Stimulated activated CD4-positive, alpha-beta T cell treated with anti-CD3 and anti-CD28 coated beads, Interleukin-12 subunit alpha, Interleukin-12 subunit beta, amount 100 ng/mL, for 48 hours (primary cell): ENCODE measurements at places on chromosomes 16 and 17.

GRCh38 chr17:16886655-16887322 lies 85.1 kb downstream of the TNFRSF13B start:
- DNase-seq, result no peak

- DNase-seq, result no peak
These were observed 25.3 kb downstream of the USP43 start for GRCh38 chr17:9670596-9670995.

DNA sequence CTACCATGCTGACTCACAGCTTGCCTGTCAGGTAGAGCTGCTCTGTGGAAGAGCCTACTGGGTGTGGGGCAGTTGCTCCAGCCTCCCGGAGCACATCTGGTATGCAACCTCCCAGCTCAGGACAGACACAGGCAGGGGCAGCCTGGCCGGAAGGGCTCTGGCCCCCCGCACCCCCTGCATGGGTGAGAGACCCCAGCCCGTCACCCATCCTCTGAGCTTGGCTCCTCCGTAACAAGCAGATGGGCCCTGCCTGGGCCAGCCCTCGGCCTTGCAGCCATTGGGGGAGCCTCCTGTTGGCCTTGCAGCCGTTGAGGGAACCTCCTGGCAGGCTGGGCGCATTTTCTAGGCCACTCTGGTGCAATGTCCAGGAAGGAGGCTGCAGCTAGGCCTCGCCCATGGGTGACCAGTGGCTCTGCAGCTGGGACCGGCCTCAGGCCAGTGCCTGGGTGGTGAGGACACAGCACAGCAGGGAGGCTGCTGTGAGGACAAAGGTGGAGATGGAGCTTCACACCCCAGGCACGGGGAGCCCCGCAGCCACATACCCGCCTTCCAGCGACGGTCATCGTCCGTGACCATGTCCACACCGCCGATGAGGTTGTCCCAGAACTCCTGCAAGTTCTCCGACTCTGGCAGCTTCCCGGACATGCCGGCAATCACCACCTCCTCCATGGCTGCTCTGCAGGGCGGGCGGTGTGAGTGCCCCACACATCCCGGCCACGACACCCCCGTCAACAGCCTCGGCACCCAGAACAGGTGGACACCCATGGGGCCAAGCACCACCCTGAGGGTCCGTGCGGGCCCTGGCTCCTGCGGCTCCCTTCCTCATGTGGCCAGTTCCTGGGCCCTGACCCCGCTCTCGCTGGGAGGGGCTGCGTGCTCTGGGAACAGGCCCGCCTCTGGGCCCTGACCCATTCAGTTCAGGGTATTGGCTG lies 2.0 kb downstream of the FASN start:
- no peak for DNase-seq

DNA sequence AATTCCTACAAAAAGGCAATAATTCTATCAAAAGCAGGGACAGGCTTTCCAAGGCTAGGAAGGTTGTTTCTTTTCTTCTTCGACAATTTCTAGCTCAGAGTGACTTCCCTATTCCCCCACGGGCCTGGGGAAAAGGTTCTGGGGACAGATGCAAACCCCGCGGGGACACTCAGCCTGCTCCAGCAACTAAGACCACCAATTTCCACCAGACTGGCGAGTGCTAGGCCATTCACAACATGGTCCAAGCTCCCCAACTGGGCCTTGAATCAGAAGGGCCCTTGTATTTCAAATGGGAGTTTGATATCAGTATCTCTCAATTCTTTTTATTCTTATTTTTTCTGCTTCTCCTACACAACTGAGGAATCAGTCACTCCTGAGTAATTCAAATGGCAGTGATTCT lies 86.7 kb downstream of the USP31 start:
- DNase-seq, result no peak

GRCh38 chr17:7667656-7668406 lies 17.1 kb downstream of the ATP1B2 start:
- DNase-seq, result no peak

- no peak for DNase-seq
These were observed 123.2 kb downstream of the PITPNC1 start for GRCh38 chr17:67500261-67500660.

DNA sequence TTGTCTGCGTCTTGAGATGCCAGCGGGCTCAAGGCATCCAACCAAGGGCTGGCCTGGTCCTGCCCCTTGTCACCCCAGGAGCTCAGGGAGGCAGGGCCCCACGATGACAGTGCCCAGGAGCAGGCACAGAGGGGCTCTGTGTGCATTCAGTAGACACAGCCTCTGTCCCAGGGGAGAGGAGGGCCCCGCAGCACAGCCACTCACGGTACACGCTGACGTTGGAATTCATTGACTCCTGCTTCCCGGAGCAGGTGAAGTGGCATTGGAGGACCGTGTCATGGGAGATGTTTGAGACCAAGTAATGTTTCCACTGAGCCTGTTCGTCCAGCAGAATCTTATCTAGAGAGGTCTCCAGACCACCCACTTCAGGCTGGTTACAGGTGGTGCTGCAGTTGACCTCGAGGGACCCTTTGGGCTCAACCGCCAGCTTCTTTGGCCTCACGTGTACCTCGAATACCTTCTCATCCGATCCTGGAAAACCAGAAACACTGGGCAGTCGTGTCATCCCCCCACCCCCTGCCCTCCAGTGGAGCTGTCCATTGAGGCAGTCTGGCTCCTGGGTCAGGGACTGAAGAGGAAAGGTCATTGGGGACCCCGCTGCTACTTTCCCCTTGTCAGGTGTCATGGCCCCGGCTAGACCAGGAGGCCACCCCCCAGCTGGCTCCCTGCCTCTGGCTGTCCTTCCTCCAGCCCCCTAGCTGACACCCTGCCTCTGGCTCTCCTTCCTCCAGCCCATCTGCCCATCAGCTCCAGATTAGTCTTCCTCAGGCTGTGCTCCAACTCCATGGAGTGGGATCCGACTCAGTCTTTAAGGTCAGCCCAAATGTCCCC lies 7.0 kb downstream of the PRR29 start:
- DNase-seq, result no peak

DNA sequence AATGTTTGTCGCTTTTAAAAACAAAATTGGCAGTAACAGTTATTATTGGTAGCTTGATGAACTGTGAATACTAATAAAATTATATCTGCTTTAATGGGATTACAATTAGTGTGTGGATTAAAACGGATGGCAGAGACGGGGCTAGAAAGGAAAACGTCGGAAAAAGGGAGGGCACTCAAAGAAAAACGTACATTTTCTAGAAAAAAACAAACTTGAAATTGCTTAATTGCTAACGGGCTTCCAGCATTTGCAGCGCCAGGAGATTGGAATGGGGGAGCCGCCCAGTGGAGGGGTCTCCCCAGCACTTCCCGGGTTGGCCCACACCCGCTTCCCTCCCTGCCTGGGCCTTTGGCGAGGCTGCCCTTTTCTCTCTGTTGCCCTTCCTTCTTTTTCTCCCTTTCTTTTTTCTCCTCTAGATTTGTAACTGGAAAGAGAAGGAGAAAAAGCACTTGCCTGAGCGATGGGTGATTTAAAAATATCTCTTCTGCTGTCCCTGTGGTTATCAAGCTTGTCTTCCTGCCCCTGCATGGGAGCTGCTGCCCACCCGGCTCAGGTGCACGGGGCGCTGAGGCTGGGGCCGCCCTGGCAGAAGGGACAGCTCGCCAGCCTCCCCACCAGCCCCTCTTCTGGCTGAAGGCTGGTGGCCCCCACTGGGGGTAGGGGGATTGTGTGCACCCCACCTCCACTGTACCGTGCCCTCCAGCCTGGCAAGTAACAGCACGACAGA lies 5.9 kb downstream of the BAHCC1 start:
- DNase-seq, result no peak

GRCh38 chr16:25045696-25046381 lies 30.7 kb upstream of the ARHGAP17 start:
- no peak for DNase-seq

- DNase-seq, result no peak
These were observed 34.3 kb upstream of the TOB1 start for GRCh38 chr17:50900383-50900892.
